T follicular helper cell (primary cell): ENCODE measurements at places on chromosomes 12 and 14.

DNA sequence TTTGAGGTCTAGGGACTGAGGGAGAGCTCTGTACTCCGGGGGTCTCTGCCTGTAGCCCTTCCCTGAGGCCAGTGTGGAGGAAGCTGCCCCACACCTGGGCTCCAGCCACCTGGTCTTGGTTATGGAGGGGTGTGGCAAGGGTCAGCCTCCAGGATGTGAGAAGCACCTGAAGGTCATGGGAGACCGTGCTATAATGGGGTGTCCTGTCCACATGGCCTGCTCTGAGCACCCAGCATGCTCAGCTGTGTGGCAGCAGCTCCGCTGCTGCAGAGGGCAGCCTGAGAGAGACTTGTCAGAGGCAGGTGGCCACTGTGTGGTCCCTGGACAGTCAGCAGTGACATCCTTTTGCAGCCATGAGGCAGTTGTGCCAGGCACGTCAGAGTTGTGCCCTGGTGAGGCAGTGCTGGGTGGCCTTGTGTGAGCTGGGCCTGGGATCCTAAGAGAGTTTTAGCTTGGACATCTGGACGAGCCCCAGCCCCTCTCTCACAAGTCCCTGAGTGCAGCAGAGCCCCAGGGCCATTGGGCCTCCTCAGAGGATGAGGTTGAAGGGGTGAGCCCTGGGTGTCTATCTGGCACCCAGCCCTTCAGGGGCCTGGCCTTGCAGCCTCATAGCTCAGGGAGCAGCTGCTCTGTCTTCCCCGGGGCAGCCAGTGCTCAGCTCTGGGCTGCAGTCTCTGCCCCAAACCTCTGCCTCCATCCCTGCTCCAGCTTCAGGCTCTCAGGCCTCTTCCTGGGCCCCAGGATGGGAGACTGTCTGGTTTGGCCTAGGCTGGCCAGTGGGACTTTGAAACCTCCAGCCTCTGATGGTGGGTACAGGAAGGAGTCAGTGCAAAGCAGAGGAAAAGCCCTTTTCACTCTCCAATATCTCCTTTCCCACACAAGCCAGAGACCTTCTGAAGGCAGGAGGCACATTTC lies 7.4 kb upstream of the ATG101 start:
- no peak for DNase-seq

DNA sequence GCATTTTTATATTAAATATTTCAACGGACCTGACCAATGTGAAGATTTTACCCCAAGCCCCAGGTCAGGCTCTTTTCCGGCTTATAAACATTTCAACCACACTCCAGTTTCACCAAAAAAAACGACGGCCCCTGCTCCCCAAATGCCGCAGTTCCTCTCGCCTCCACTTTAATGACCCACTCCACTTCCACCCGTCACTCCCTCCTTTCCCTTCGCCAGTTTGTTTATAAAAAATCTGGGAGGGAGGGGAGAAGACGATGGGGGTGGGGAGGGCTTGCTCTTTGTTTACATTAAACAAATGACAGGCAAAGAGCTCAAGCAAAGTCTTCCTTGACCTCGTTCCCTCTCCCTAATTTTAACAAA lies 5.4 kb downstream of the SIX6 start:
- DNase-seq = no peak

GRCh38 chr12:30823156-30823699 lies 68.5 kb upstream of the CAPRIN2 start:
- peak; percentile 2 for DNase-seq

DNA sequence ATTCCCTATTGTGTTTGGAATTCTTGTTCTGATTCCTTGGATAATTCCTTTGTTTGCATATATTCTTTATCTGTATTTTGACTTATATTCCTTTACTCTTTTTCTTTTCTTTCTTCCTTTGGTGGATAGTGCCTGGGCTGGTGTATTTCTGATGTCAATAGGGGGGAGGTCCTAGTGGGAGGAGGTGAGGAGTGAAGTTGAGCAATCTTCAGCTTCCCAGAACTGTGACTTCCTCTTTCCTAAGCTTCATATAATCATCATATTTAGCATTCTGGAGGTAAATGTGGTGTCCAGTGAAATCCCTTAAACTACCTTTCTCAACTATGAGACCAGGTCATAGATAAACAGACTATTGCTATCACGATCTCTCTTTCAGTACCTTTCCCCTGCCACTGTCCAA lies 29.6 kb upstream of the TBPL2 start:
- no peak for DNase-seq

DNA sequence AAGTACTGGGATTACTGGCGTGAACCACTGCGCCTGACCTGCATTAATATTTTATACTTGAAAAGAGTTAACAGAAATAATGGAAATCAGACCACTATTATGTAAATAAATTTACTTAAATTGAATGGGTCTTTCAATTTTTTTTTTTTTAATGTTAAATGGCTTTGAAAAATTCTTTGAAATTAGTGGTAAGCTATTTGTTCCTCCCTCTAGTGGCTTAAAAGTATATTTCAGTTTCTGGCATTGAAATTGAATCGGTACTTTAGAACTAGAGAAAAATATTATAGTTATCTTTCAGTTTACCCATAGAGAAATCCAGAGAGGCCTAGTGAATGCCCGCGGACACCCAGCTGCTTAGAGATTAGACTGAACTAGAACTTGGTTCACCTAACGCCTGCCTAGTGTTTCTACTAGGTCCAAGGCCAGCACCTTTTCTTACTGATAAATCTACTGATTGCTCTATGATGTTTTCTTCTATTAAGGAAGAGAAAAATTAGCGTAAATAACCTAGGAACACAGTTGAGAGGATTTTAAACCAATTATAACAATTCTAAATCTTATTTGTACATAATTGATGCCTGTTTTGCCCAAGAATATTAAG lies 106.5 kb downstream of the EML1 start:
- no peak for DNase-seq

DNA sequence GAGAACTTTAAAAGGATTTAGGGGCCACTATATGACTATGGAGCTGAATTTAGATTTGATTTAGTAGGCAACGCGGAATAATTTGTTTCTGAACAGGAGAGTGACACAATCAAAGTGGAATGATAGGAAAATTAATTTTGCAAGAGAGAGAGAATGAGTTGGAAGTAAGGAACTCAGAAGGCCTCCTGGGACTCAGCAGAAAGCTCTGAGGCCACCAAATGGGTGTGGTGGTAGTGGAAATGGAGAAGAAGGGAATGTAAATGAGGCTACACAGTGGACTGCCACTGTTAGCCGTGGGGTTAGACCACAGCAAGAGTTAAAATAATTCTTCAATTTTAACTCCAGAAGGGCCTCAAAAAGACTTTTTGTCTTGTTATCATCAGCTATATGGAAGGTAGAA lies 102.7 kb downstream of the LRRK2 start:
- no peak for DNase-seq

DNA sequence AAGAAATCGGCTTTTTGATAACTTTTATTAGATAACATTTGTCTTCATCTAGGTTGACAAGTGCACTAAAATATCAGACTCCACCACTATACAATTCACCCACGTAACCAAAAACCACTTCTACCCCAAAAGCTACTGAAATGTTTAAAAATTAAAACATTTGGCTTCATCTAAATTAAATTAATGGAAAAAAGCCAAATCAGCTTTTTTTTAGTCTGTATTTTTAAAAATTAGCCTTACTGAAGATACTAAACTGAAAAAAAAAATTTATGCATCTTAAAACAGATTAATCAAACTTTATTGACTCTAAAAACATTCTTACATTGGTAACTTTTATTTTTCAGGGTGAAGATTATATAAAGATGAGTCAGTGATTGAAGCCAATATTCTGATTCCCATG lies 30.0 kb downstream of the CREBL2 start:
- DNase-seq = no peak

GRCh38 chr14:44669496-44669895 lies 162.4 kb upstream of the FSCB start:
- no peak for DNase-seq
